ENCODE measurements at places on chromosomes 6 and 20.

DNA sequence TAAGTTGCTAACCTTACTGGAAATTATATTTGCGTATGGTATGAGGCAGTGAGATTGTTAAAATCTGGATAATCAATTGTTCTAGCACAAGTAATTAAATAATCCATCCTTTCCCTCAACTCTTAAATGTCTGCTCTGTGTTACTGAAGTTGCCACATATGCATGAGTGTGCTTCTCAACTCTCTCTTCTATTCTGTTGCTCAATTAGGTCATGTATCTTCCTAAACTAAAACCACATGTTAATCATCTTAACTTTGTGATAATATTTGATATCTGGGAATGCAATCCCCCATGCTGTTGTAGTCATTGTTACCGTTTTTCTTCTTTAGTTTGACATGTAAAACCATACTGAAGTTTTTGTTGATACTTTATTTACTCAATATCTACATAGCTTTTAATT lies 63.5 kb upstream of the STMND1 start:
- no peak for DNase-seq

DNA sequence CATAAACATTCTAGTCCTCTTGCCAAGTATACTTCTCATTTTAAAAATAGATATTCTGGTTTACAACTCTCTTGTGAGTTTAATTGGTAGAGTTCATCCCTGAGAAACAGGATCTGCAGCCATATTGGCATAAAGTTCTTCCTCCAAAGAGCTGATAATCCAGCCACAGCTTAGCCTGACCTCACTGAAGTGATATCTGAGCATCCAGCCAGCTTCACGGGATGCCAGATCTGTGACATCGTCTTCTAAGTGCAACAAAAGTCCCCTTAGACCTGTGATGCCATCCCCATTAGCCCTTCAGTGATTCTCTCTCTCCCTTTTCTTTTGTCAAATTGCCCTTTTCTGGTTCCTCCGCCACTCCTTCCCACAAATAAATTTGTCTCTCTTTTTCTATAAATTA lies 180.6 kb upstream of the STXBP5 start:
- DNase-seq, result no peak

GRCh38 chr6:36340618-36341454 lies 4.1 kb upstream of the BNIP5 start:
- DNase-seq, result no peak

- no peak for DNase-seq
These were observed 5.0 kb upstream of the HSPA12B start for GRCh38 chr20:3727401-3728021.

GRCh38 chr6:41040101-41040939 lies 1.3 kb upstream of the UNC5CL start:
- DNase-seq, result no peak

DNA sequence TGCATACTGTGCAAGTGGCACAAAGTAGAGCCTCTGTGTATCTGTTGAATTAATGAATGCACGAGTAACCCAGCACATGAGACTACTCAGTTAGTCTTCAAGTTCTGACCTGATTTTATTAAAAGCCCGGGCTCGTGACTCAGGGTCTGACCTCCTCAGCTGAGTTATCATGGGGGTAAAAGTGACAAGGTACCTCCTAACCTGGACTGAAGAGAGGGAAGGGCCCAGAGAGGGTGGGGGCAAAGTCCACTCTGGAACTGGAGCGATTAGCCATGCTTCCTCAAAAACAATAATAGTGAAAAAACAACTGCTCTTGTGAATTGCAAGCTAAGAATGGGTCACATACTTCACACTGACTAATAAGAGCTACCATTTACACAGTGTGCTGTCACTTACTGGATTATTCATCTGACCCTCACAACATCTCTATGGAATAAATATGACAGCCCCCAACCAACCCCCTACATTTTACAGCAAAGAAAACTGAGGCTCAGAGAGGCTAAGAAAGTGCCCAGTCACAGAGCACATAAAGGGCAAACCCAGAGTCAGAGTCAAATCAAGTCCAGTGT lies 26.7 kb downstream of the TRERF1 start:
- no peak for DNase-seq

- no peak for DNase-seq
These were observed 19.8 kb downstream of the XKR7 start for GRCh38 chr20:31987744-31988143.

DNA sequence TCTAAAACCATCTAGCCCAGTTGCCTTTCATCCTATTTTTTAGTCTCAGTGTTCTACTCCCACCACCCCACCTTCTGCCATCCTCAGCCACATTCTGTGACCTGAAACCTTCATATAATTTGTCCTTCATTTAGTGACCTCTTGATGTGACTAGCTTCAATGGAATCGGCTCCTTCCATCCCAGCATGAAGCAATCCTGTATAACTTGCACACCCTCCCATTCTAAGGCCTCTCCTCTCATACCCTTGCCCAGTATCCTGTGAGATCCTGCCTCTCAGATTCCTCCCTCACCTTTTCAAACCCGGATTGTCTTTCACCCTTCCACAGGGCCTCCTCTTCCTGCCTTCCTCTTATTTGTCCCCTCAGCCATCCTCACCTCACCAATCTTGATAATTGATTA lies 3.1 kb downstream of the ZNF76 start:
- no peak for DNase-seq

DNA sequence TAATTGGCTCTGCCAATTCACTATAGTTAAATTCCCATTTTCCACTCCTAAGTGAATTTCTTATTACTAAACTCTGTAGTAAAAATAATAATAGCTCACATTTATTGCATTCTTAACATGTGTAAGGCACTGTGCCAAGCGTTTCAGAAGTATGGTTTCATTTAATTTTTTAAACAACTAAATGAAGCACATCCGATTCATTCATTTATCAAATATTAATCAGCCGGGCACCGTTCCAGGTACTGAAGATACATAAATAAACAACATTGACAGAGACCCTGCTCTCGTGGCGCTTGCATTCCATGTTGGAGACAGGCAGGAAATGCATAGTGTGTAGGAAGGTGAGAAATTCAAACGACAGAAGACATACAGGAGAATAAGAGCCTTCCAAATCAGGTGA lies 423.2 kb upstream of the JARID2 start:
- no peak for DNase-seq

DNA sequence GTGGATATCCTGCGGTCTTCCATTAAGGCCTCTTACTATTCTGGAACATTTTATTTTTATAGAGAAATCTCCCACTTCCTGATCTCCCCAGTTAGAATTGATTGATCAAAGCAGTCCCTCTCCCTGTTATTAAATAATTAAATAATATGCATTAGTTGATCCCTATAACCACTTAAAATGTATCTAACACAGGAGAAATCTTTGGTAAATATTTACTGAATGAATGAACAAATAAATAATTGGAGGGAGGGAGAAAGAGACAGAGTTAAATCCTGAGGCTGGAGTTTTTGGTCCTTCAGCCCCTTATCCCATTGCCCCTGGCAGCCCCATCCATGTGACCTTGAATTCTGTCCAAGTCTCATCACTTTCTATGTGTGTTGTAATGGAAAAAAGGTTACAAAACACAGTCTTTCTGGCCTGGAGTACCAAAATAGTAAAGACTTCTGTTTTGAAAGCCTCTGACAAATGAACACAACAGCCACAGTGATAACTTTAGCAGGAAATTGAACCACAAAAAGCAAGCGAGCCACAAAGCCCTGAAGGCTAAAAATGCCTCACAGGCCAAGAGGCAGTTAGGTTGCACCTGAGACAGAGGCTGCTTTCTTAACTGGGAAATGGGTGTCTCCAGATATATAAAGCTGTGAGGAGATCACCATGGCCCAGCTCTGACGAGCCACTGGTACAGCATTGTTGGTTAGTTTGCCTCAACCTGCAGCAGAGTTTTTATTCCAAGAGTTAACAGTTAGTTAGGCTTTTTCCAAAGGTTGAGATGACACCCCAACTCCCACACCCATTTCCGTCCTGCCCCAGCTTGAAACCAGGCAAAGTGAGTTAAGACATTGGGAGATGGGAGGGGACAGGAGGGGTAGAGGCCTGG lies 11.3 kb downstream of the NT5E start:
- no peak for DNase-seq

- no peak for DNase-seq
These were observed 68.1 kb upstream of the TBXT start for GRCh38 chr6:166235666-166236292.

- DNase-seq, result no peak
These were observed 555.6 kb downstream of the CD83 start for GRCh38 chr6:14673201-14673600.

DNA sequence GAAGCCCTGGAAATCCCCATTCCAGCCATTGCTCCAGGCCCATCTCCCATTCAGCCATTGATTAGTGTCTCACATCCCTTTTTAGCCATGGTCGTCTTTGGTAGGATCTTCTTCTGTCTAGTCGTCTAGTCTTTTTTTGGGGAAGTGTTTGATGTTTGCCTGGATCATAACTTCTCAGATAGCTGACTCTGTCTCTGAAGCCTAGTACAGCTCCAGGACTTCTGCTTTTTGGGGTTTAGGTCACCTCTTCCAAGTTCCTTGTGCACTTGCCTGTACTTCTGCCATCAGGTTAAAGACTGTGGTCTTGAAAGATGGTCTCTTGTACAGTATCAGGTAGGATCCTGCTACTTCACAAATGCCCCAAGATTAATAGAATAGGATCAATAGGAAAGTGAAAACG lies 553.5 kb downstream of the PKHD1 start:
- DNase-seq, result no peak

GRCh38 chr6:142906945-142907470 lies 38.0 kb downstream of the HIVEP2 start:
- DNase-seq, result no peak

- no peak for DNase-seq
These were observed 5.5 kb downstream of the RWDD2A start for GRCh38 chr6:83198486-83199172.

DNA sequence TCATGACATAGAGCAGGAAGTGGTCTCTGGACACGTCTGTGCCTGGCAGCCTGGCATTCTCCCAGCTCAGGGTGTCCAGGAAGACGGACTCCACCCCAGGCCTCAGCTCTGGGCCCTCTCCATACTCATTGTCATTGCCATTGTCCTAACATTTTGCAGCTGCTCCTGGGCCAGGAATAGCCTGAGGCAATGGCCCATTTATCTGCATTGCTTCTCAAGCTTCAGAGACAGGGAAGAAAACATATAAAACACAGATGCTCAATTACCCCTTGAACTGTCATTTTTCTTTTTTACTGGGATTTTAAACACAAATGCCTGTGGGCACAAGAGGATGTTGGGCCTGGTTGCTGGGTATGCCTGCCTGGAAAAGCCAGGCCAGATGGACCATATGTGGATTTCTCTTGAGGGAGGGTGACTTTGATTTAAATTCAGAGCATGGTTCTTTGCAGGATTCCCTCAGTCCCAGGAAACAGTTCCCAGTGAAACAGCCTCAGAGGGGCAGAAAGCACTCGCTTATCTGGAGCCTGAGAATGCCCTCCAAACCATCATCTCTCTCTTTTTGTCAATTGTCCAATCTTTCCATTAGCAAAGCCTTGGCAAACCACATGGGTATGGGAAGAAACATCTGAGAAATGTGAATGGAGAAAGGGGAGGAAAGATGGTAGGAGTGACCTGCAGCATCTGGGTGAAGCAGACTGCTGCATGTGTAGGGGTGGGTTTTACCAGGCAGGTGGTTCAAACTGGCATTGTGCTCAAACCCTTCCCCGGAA lies 17.9 kb downstream of the LAMP5 start:
- peak; percentile 77 for DNase-seq

- no peak for DNase-seq
These were observed 185.6 kb downstream of the GJA10 start for GRCh38 chr6:90079560-90080490.

DNA sequence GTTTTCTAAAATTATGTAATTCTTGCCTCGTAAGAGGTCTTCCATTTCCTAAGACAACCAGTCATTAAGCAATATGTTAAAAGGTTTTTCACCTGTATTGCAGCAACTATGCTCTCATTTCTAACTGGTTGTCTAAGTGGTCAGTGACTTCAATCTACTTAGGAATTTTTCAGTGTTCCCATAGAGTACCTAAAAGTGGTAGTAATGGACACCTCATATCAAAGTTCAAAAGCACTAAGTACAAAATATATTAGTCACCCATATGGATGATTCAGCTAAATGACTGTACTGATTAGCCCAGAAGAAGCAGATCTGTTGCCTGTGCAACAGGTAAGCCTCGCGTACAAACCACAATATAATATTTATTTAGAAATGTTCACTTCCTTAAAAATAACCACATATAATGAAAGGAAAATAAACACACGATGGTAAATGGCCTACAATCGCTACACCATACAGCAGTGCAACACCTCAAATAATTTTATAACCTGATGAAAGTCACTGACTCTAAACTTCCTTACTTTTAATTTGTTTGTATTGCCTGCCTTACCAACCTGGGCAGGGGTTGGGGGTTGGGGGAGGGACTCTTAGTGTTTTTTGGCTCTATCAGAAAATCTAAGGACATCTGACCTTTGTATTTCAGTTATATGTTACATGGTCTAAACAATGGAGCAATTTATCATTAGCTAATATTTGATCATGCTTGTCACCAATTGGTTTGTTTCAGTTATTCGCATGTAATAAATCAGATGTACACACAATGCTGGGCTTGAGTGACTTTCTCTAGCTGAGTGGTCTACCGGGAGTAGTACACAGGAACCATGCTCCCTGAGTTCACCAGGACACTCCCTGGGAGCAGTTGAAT lies 105.9 kb downstream of the HIVEP2 start:
- DNase-seq, result no peak

- DNase-seq, result no peak
These were observed 65.7 kb downstream of the PYGB start for GRCh38 chr20:25313593-25313992.

GRCh38 chr6:17995414-17995813 lies 8.0 kb upstream of the KIF13A start:
- no peak for DNase-seq

DNA sequence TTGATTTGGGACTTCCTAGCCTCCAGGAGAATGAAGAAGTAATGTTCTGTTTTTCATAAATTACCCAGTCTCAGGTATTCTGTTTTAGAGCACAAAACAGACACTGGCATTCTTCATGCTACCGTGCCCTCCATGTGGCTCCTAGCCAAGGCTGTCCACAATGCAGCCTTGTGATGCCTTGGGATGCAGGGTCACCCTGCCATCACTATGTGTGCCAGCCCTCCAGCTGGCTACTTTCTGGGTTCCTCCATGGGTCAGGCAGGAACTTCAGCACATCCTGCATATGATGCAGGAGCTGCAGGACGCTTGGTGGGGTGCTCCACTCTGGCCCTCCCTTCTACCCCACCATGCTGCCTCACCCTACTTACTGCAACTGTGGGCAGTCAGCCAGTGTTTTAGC lies 38.0 kb upstream of the FAM50B start:
- DNase-seq, result no peak

DNA sequence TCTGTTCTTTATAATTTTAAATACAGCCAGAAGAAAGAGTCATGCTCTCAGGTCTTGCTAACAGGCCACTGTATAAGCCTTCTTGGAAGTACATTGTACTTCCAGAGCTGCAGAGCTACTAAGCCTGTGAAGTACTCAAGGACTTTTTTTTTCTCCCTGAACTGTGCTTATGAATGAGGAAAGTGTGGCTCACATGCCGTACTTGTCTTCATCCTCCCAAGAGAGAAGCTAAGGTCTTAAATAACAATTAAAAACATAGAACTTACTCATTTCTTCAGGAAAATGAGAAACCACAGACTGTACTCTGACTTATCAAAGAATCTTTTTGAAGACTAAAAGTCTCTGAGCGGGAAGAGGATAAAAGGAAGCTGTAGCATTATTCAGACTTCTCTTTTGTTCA lies 218.3 kb downstream of the HTR1B start:
- no peak for DNase-seq

All from NCI-H2081 treated with DMSO at 0.1 percent for 48 hours (cell line).